ENCODE measurements at places on chromosomes 11 and 22.

- DNase-seq: no peak
Observed at GRCh38 chr22:46686221-46687047, 51.6 kb downstream of the CERK start.

DNA sequence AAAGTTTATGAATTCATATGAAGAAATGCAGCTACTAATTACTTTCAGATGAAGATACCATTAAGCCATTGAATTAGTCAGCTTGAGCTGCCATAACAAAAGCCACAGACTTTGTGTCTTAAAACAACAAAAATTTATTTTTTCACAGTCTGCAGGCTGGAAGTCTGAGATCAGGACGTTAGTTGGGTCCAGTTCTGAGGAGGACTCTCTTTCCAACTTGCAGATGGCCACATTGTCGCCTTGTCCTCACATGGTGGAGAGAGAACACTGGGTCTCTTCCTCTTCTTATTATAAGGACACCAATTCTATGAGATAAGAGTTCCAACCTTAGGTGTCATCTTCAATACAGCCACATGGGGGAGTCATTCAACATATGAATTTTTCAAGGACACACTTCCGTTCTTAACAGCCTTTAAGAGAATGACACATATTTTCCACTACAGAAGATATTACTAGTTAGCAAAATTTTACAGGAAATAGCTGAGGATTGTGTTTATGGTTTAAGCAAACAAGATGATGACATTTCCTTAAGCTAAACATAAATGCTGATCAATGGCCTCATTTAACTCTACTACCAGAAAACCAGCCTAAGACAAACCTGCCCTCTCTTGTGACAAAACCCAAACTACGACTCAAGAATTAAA, 56.0 kb downstream of the DCUN1D5 start:
- DNase-seq: peak; percentile 41

DNA sequence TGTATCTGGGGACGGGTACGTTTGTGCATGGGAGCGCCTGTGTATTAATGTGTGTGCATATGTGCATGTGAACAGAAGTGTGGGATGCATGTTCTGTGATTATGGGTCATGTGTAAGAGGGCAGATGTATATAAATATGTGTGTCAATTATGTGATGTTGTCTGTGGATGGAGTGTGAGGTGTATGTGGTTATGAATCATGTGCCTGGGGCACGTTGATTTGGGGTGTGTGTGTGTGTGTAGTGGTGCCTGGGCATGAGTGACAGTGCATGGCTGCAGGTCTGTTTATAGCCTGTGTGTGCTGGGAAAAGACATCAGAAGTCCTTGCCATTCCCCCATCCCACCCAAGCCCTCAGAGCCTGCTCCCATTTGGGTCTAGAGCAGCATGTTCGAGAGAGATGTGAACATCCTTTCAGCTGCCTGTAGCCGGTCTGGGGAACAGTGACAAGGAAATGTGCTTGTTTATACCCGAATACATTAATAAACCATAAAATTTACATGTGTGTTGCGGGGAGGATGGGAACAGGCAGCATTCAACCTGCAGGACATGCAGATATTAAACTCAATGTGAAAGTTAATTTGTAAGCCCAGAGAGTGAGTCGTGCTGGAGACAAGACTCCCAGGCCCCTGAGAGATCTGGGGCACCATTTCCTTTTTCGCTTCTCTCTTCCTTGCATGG, 129.0 kb downstream of the NECTIN1 start:
- DNase-seq: no peak

GRCh38 chr11:6531267-6531752, 34.2 kb downstream of the DNHD1 start:
- DNase-seq: no peak

DNA sequence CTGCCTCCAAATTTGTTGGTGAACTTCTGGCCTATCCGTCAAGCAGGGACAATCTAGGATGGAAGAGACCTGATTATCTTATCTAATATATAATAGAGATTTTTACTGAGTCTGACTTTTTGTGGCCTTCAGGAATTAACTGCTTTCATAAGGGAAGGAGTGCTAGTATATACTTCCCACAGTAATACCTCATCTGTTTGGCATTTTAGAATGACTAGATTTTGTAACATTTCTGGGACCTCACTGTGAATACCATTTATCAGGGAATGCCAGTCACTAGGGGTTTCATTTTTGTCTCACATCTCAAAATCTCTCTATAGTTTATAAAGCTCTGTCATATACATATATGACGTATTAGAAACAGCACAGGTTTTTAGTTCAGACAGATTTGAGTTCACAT, 114.3 kb downstream of the INSC start:
- DNase-seq: no peak

- DNase-seq: no peak
Observed at GRCh38 chr11:83520849-83521248, 234.7 kb upstream of the CCDC90B start.

- no peak for DNase-seq
Observed at GRCh38 chr11:65388731-65389130, 2.3 kb downstream of the FRMD8 start.

GRCh38 chr11:114396916-114397315, 3.4 kb downstream of the C11orf71 start:
- no peak for DNase-seq

GRCh38 chr22:40414311-40414710, 43.9 kb downstream of the SGSM3 start:
- no peak for DNase-seq

- no peak for DNase-seq
Observed at GRCh38 chr11:44916331-44916730, 34.4 kb downstream of the TP53I11 start.

DNA sequence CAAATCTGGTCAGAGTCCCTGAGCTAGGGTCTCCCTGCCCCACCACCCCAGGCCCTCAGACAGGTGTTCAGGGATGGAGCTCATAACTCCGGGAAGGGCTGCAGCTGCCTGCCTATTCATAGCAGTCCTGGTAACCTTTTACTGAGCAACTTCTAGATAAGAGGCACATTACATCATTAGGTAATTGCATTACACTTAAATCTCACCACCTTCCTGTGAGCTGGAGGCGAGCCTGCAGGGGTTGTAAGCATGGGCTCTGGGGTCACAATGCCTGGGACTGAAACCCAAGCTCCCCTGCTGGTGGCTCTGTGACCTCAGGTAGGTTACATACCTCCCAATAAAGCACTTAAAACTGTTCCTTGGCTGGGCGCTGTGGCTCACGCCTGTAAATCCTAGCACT, 22.5 kb downstream of the TP53I11 start:
- no peak for DNase-seq

DNA sequence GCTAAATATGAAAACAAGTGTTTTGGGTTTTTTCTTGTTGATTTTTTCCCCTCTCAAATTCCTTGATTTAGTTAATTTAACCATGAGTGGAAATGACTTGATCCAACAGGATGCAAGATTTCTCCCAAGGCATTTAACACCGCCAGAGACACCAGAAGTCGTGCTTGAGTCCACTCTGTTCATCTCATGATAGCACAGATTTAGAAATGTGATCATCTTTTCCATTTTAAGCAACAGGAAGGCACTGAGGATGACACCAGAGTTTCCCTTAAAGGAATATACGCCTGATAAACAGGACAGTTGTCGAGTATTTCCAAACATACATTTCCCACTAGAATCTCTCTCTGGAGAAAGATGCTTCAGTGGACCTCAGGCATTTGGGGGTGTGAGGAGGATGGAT, 318.7 kb downstream of the CADM1 start:
- DNase-seq: no peak

- no peak for DNase-seq
Observed at GRCh38 chr11:80862011-80862410, 1421.2 kb upstream of the TENM4 start.

- DNase-seq: no peak
Observed at GRCh38 chr11:117715801-117716200, 81.2 kb downstream of the DSCAML1 start.

GRCh38 chr11:87020764-87021365, 16.9 kb upstream of the TMEM135 start:
- DNase-seq: no peak

GRCh38 chr11:92886243-92886905, 83.1 kb upstream of the MTNR1B start:
- no peak for DNase-seq

DNA sequence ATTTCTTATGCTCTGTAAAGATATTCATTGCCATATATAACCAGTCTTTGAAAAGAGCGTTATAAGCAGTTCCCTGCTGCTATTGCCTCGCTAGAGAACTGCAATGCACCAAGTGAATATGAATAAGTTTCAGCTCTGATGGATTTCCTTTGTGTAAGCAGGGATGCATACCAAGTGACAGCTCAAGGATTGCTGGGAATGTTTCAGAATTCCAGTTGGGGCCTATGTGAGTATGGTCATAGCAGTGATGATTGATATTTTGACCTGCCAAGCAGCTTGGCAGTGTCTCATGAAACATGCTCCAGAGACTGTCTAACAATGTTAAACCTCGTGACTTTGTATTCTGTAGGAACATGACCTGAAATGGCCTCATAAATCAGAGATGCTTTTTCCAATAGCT, 312.6 kb downstream of the C11orf87 start:
- DNase-seq: no peak

- no peak for DNase-seq
Observed at GRCh38 chr11:74909812-74910211, 39.1 kb downstream of the XRRA1 start.

GRCh38 chr22:49015993-49016908, 811.4 kb downstream of the BRD1 start:
- no peak for DNase-seq

All from memory B cell (primary cell).